ENCODE measurements at places on chromosomes 12 and 14.

DNA sequence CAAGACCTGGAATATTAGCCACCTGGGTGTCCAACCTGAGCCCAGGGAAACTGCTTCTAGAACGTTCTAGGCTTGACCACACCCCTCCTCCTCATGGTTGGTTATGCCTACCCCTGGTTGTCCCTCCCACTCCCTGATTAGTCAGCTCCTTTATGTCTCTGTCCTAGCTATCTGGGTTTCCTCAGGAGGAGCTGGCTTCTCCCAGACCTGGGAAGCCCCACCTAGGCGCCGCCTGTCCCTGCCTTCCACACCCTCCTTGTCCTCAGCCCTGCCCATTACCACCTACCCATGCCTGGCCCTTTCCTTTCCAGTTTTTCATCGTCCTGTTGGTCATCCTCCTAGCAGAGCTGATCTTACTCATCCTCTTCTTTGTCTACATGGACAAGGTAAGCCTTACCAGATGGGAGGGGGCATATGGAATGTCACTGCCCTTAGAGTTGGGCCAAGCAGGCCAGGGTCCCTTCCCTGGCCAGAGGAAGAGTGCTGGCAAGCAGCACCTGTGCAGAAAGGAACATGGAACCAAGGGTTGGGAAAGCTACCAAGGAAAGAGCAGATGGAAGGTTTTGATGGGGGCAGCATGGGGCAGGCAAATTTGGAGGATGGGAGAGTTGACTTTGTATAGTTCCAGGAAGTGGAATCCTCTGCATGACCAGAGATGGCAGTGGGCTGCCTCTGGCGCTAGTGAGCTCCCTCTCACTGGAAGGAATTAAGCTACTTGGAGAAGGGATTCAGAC lies 201.7 kb downstream of the TSPAN9 start:
- DNase-seq: no peak

GRCh38 chr14:87960013-87960787 lies 32.8 kb downstream of the GALC start:
- no peak for DNase-seq

- DNase-seq: no peak
Observed at GRCh38 chr14:88430976-88431375, 45.5 kb downstream of the SPATA7 start.

DNA sequence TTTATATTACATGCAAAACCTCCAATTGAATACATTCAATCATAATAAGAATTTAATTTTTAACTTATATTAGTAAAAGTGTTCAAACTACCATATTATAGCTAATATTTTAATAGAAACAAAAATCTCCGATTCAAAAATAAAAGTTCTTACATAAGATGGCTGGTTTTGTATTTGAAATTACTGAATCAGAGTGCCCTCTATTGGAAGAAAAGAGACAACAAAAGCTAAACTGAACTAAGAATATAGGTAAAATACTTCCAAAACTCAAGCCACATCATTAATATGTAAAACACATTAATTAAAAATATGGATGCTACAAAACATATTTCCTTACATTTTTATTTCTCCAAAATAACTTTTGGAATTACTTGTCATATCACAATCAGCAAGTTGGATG lies 120.3 kb downstream of the GARIN6 start:
- no peak for DNase-seq

GRCh38 chr14:75769047-75769685 lies 108.1 kb downstream of the TTLL5 start:
- DNase-seq: no peak

GRCh38 chr14:19873178-19873577 lies 1.8 kb upstream of the OR4K2 start:
- DNase-seq: no peak

- no peak for DNase-seq
Observed at GRCh38 chr12:51910168-51910567, 2.9 kb downstream of the ACVRL1 start.

GRCh38 chr12:4213471-4213870 lies 60.1 kb upstream of the CCND2 start:
- no peak for DNase-seq

DNA sequence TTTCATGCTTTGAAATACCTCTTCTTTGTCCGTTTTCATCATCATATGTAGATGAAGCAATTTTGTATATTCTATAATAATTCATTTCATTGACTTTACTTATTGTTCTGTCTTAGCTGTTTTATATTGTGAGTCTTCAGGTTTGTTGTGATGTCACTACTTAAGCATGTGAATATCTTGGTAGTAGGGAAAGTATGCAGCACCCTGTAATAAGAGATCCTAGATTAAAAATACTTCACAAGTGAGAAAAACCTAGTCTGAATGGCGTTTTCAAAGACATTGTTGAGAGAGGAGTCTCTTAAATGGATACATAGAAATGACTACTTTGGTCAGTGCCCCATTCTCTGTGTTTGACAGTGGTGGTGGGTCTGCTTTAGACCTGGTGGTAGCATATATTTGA lies 61.4 kb downstream of the SLC16A7 start:
- no peak for DNase-seq

GRCh38 chr14:99788713-99789112 lies 4.5 kb upstream of the EML1 start:
- DNase-seq: no peak

DNA sequence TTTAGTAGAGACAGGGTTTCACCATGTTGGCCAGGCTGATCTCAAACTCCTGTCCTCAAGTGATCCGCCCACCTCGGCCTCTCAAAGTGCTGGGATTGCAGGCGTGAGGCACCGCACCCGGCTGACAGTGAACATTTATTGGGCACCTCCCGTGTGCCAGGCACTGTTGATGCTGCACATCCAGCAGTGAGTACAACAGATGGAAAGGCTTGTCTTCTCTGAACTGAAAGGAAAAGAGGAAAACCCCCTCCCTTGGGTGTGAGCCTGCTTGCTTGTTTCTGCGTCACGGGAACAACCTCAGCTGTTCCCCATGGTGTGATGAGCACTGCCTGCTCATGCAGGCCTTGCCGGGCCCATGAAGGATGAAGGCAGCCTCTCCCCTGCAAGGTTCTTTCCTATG lies 39.5 kb downstream of the DGLUCY start:
- no peak for DNase-seq

DNA sequence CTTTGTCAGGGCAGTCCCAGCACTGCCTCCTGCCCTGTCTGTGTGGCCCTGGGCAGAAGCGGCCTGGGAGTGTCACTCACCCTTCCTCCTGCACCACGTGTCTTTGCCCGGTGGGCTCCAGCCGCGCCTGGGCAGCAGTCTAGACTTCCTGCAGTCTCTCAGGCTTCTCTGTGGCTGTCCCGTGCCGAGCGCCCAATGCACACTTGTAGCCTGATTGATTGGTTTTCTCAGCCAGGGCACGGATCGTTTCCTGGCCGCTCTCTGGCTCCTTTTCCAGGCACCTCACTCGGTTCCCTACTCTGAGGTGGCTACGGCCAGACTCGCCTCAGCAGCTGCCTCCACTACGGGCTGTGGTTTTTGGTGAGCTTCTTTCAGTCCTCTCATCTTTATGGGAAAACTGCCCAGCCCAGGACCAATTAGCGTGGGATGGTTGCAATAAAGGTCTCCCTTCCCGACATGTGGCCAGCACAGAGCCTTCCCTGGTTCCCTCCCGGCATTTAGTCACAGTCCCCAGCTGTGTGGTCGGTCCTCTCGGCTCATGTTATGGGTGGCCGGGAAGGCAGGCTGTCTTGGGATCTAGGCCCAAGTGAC lies 133.1 kb downstream of the CACNA1C start:
- DNase-seq: no peak

DNA sequence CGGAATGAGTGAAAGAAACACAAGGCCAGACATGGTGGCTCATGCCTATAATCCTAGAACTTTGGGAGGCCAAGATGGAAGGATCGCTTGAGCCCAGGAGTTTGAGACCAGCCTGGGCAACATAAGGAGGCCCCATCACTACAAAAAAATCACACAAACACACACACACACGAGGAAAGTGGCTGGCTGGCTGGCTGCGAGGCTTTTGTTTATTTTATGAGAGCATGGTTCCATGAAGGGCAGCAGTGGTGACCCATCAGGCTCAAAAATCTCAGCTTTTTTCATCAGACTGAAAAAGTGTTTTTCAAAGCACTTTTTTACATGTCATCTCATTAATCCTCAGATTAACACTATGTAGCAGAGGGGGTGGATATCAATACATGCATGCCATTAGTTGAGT lies 27.7 kb downstream of the VDR start:
- no peak for DNase-seq

- no peak for DNase-seq
Observed at GRCh38 chr14:26276757-26277156, 321.1 kb downstream of the NOVA1 start.

- no peak for DNase-seq
Observed at GRCh38 chr12:116317986-116318575, 40.6 kb upstream of the MED13L start.

DNA sequence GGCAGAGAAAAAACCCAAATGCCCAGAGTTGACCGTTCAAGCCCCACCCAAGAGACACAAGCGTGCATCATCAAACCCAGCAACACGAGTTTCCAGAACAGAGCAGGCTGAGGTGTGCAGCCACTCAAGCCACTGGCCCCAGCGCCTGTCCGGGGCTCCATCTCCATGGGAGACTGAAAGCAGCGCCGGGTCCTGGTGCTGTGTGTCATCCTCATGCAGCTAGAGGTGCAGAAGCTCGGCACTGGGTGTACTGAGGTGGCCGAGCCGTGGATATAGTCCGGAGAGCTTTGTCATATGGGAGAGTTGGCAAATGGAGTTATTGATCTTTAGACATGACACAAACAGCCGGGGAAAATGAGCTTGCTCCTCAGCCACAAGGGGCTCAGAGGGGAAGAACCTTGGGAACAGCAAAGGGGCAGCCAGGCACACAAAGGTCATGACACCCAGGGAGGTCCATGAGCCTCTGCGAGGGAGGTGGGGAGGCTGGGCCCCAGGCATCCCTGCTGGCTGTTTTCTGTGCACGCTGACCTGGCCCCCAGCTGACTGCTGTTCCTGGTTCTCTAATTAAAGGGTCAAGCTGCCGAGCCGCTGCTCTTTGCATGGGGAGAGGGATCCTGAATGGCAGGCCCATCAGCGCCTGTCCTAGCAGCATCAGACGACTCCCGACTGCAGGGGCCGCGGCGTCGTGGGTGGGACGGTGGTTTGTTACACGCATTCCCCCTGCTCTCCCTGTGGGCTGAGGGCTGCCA lies 145.4 kb upstream of the SFSWAP start:
- no peak for DNase-seq

- no peak for DNase-seq
Observed at GRCh38 chr14:30885840-30886740, 11.7 kb downstream of the COCH start.

GRCh38 chr14:73685328-73685727 lies 28.9 kb downstream of the PNMA1 start:
- no peak for DNase-seq

DNA sequence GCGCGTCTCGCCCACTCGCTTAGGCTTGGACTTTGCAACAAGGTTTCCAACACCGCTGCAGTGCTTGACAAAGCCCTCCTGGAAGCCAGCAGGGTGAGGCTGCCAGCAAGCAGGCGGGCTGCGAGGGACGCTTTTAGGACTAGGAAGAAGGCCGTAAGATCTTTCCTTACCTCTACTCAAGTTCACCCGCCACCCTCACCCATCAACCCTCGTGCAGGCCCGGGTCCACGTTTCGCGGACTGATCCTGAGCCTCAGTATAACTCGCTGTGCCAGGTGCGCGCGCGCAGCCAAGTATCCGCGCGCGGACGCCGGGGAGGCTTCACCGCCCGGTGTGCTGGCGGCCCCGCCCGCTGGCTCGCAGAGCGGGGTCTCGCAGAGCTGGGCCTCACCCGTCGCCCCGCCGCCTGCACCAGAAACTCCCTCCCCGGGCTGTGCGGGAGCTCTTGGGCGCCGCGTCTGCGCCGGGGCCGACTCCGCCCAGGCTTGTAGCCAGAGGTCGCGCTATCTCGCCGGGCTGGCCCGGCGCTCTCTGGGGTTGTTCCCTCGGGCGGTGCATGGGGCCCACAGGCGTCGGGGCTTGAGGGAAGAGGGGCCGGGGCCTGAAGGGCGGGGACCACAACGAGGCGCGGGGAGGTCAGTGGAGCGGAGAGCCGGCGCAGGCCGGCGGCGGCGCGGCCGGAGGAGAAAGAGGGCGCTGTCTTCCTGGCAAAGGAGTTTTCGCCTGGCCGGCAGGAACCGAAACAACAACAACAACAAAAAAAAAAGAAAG lies 7.6 kb upstream of the SIX1 start:
- peak; percentile 55 for DNase-seq

DNA sequence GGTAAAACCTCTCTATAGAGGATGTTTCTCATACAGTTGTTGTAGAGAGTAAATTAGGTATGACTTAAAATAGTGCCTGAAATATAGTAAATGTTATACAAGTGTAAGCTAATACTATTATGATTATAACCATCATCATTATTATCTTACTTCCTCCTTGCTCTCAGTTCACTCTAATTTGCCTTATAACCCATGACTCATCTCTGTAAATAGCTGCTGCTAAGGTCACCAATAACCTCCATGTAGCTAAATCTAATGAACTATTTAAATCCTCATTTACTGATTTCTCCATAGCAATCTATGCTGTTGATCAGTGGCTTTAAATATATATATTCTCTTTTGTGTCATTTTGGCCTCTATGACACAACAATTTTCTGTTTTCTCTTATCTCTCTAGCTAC lies 109.6 kb downstream of the RMST start:
- no peak for DNase-seq

- no peak for DNase-seq
Observed at GRCh38 chr14:67764496-67764895, 51.9 kb downstream of the ZFYVE26 start.

GRCh38 chr12:114221136-114221833 lies 184.7 kb downstream of the TBX5 start:
- peak; percentile 62 for DNase-seq

DNA sequence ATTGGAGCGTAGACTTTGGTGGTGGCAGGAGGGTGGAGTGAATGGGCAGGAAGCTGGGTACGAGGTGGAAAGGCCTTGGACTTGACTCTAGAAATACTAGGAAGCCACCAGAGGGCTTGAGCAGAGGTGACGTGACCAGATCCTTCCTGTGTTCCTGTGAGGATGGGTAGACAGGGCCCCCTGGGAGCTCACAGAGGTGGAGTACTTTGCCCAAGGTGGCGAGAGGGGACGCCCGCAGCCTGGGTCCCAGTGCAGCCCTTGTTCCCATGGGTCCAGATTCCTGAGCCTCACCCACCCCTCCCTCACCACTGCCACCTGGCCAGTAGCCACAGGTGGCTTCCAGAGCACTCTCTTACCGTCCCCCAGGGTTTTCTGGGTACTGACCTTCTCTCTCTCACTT lies 89.8 kb downstream of the KIF26A start:
- DNase-seq: no peak

DNA sequence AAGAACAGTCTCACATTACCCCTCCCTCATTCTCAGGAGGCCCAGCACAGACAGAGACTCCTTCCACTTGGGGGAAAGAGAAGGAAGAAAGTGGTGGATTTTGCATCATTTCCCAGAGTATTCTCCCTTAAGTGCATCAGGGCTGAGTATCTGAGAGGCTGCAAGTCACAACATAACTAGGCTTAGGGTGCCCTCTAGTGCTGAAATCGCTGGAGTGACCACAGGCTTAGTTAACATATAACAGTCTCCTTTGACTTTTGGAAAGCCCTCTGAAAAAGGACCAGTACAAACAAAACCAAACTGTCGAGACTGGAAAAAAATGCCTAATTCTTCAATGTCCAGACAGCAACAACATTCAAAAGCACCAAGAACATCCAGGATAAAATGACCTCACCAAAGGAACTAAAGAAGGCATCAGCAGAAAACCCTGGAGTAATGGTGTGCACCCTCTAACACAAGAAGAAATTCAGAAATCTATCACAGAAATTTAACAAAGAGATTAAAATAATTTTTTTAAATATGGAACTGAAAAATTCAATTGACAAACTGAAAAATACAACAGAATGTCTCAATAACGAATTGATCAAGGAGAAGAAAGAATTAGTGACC lies 412.3 kb downstream of the RPS29 start:
- no peak for DNase-seq

GRCh38 chr12:1723721-1724120 lies 32.9 kb downstream of the ADIPOR2 start:
- DNase-seq: no peak
